Lung microvascular endothelial cell (primary cell): ENCODE measurements at places on chromosomes 16 and 17. TPM values are rescaled to one million over a fixed set of nuclear protein-coding genes. Genes with fewer than 3 reads are reported as not detected.

Gene SLC12A3
- not detected in 2 replicates for total RNA-seq

Gene ABCC6
- under 0.01 and 0.44 TPM in 2 replicates for total RNA-seq

Gene SCN4A
- total RNA-seq: under 0.01 TPM in 1 of 2 replicates, not detected in the other

Gene UMOD
- not detected in 2 replicates for total RNA-seq

Gene LITAFD
- not detected in 2 replicates for total RNA-seq

Gene NUBP1
- 21.1 and 27.6 TPM in 2 replicates for total RNA-seq

Gene WSCD1
- total RNA-seq: 5.2 and 11.6 TPM in 2 replicates

Gene SMPD3
- under 0.01 TPM in 2 replicates for total RNA-seq

Gene PIRT
- not detected in 2 replicates for total RNA-seq

Gene SHCBP1
- 3.0 and 10.7 TPM in 2 replicates for total RNA-seq

Gene STAT5B
- total RNA-seq: 22.2 and 29.8 TPM in 2 replicates

Gene CARD14
- 0.22 and 0.40 TPM in 2 replicates for total RNA-seq

Gene KRTAP9-8
- total RNA-seq: not detected in 2 replicates
